Activated T-helper 1 cell treated with anti-CD3 and anti-CD28 coated beads, Interleukin-2, amount 50 U/mL, for 16 hours (primary cell): ENCODE measurements at places on chromosomes 2 and 18.
A peak's percentile ranks its signal among the peaks of the same experiment; 100 is the strongest.

DNA sequence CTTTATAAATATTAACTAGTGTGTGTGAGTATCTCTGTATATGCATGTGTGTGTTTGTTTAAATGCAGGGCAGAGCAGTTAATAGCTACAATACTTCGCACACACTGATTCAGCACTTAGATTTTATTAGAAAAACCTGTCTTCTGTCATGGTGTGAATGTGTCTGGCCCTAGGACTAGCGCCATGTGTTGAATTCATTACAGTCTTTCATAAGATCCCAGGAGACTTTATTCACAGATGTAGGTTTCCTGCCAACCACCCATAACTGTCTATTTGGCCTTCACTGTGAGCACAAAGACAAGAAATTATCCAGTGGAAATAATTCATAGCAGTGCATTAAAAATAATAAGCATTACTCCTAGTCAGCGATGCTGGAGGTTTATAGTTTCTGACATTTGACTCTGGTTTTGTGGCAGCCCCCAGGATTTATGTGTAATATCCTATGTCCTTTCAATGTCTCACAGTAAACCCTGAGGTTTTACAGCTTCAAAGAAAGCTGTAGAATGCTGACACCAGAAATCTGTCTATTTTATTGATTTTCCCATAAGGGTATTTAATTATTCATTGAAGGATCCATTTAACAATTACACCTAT is 93.9 kb downstream of the ZNF804A start:
- DNase-seq = no peak

- DNase-seq = no peak
Measured at GRCh38 chr18:54030434-54030833, 194.0 kb downstream of the MBD2 start.

DNA sequence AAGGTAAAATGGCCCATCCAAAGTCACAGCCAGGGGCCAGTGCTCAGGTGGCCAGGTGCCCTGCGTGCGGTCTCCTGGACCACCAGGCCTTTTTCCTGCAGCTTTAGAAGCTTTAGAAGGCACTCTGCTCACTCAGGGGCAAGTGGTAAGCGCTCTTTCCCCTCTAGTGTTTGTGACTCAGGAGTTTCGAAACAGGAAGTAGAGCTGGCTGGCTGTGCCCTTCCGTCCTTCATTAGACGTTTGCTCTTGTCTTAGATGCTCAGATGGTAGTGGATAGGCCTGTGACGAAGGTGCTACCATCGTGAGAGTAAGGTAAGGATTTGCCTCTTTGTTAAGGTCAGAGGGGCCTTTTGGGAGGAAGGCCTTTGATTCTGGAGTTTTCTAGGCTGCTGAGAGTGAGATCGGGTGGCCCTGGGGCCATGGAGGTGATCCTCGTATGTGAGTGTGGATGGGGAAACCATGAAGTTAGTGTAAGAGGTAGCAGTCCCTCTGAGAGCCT is at the start of gene CASP8:
TSS of gene CASP8 (plus strand) at position 235 of the 499 bp plus-strand sequence. CDS start 5,951 bp downstream, outside the sequence.
- peak; percentile 44 for DNase-seq

- DNase-seq = no peak
Measured at GRCh38 chr2:8357738-8358518, 323.9 kb upstream of the ID2 start.

DNA sequence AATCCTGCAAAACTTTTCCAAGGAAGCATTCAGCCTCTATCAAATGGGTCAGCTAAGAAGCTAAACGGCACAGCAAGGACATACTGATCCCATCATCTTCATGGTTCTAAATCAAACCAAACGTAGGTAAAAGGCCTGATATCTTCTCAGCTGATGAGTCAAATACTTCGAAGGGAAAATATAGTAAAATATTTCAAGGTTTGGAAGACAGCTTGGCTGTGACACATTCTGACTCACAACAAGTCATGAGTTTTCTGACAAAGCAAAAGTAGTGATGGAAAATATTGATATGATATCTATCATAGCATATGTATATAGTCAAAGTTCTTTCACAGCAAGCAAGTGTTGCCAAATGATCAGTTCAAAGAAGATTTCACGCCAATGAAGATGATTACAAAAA is 31.5 kb downstream of the DOCK10 start:
- no peak for DNase-seq
